ENCODE measurements at places on chromosomes 7 and 10.
A peak's percentile ranks its signal among the peaks of the same experiment; 100 is the strongest.

GRCh38 chr7:105480931-105481330 is 41.1 kb downstream of the PUS7 start:
- no peak for DNase-seq

DNA sequence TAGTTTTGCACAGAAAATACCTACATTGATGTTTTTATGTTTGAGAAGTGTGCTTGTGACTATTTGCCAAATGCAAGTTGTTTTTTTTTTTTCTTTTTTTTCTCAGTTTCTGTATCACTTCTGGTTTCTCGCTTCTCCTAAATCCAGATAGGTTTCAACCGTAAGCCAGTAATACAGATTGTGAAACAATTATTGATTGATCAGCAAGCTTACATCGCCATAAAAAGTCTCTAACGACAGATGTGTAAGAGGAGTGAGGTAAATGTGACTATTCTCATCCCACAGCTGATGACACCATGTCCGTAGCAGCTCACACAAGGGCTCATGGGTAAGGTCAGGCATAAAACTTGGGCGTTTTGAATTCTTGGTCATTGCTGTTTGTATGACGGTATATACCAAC is 202.8 kb upstream of the AKR1E2 start:
- DNase-seq: no peak

DNA sequence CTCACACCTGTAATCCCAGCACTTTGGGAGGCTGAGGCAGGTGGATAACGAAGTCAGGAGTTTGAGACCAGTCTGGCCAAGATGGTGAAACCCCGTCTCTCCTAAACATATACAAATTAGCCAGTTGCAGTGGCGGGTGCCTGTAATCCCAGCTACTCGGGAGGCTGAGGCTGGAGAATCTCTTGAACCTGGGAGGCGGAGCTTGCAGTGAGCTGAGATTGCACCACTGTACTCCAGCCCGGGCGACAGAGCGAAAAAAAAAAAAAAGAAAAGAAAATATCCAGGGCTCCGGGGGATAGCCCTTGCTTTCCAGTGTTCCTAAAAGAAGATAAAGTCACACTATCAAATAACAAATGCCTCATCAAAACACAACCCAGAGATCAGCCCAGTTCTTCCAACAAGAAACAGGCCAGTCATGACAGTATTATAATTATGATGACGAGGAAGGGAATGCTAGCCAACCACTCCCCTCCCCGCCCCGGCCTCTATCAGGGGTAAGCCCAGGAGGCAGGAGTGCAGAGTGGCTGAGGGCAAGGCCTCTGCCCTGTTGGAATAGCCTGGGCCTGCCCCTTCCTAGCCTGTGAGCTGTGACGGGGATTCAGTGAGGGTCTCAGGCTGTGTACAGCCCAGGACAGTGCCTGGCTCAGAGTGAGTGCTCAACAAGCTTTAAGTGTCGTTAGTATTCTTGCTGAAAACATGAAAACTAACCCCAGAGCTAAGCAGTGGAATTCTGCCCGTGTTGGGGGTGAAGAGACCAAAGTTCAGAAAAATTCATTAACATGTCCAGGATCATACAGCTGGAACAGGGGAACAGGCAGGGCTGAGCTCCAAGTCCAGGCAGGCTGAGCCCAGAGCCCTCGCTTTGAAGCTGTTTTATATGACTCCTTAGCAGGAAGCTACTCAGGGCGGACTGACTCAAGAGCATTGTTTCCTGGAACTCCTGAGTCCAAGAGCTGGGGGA is 54.3 kb downstream of the FAM241B start:
- peak; percentile 19 for DNase-seq

DNA sequence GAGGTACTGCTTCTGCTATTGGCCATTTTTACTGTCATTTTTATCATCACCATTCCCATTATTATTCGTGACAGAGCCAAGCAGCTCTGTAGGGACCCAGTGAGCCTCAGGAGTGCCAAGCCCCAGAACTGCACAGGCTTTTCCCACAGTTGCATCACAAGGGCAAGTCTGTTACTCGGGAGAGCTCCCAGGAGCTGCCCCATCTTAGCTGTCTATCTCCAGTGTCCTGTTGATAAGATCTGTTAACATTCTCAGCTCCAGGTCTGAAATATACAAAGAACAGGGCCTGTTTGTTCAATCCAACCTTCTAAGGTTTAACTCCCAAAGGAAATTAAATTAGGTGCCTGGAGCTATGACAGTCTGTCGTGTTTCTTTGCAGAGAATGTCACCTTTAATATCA is 20.2 kb upstream of the TRIM8 start:
- DNase-seq: no peak

DNA sequence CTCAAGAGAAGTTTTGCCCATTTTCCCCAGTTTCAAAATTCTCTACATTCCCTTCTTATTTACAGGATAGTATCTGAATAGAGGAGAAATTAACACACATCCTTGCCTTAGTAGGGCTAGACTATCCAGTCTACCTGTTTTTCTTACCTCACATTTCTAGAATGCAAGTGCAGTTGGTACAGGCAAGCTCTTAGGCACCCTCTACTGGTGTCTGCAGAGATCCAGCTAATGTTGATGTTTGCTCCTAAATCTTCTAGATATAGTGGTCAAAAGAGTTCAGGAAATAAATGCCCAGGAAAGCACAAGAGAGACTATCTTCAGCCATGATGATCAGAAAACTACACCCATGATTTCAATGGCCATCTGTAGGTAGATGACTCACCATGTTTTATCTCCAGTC is 205.3 kb downstream of the HTR7 start:
- DNase-seq: no peak

DNA sequence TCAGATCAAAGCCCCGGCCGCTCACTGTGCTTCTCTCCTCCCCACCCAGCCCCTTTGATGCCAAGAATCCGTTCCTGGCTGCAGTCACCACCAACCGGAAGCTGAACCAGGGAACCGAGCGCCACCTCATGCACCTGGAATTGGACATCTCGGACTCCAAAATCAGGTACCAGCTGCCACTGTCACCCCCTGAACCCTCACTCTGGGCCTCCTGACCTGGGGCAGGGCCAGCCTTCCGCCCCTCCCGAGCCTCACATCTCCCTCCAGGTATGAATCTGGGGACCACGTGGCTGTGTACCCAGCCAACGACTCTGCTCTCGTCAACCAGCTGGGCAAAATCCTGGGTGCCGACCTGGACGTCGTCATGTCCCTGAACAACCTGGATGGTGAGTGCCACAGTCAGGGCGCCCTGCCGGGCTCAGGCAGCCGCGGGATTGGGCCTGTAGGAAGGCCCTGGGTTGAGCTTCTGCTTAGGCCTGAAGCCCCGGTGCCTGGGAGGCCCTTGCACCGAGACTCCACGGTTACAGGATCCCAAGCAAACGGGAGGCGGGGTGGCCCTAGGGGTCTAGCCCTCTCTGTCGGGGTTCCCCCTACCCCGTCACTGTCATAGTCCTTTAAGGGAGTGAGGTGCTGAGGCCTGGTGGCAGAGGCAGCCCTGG is 10.8 kb downstream of the TMEM120A start:
- DNase-seq: no peak

DNA sequence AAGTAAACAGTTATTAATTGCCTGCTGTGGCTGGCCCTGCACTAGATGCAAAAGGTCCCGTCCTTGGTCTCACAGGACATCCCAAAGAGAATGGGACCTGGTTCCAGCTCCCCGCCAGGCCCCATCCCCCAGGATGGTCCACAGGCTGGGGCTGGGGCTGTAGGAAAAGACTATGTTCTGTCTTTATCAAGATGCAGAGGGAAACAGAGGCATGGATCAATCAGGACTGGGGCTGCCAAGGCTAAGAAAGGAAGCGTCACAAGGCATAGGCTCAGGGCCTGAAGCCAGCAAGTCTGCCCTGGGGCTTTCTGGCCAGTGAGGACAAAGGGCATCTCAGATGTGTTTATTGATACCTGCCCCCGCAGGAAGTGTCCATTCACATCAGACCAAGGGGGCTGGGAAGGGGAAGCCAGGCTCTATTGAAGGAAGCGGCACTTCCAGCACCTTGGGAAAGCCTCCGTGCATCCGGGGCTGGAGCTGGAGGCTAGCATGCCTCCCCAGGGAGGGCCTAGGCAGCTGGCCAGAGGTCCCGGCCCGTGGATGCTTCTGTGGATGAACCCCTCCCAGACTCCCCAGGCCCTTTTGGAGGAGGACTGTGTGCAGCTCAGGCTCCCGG is 5.8 kb downstream of the VSIR start:
- no peak for DNase-seq

DNA sequence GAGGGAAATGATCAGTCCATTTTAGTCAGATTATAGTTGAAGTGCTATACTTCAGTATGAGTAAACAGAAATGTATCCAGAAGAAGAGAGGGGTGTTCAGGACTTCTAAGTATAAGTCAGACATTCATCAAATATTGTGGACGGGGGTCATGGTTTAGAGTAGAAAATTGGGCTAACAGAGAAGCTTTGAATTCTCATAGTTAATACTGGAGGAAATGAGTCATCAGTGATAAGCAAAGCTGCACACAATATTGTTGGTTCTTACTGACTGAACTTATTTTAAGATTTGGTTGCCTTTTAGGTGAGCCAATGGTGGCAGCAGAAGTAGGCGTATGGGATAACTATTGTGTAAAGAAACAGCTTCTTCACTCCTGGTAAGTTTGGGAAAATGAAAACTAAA is 1.7 kb upstream of the SUMF2 start:
- no peak for DNase-seq

GRCh38 chr7:138208142-138208570 is 131.9 kb downstream of the AKR1D1 start:
- no peak for DNase-seq

- no peak for DNase-seq
These were observed 1265.8 kb downstream of the REEP3 start for GRCh38 chr10:64786989-64787388.

GRCh38 chr10:96656839-96657238 is 63.5 kb downstream of the PIK3AP1 start:
- no peak for DNase-seq

DNA sequence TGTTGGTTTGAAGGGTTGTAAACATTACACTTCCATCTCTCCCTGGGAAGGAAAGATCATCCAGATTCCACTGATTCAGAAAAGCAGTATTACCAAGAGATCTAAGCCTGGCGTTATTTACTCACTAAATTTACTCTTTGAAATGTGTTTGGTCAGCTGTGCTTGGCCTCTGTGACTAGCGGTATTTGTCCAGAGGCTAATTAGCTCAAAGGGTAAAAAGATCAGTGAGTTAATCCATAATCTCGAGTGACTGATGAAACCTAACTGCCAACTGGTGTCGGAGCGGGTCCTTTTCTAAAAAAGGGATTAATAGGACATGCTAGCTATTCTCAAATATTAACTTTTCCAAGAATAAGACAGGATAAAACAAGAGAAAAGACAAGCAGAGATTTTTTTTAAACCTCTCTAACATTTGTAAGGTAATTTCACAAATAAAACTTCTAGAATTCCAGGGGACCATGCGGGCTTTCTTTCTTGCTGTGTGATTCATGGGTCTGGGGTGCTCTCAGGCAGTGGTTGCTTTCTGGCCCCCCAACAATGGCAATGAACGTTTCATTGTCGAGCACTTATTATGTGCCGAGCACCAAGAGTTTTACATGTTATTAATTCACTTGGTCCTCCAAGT is 247.3 kb upstream of the AOAH start:
- no peak for DNase-seq

DNA sequence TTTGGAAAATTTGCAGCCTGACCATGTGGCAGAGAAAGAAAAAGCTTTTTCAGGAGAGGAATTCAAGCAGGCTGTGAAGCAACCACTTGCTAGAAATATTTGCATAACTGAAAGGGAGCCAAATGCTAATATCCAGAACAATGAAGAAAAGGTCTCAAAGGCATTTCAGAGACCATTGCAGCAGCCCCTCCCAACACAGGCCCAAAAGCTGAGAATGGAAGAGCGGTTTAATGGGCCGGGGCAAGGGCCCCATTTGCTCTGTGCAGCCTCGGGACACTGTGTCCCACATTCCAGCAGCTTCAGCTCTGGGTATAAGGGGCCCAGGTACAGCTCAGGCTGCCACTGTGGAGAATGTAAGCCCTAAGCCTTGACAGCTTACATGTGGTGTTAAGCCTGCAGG is 918.1 kb upstream of the POT1 start:
- DNase-seq: no peak

DNA sequence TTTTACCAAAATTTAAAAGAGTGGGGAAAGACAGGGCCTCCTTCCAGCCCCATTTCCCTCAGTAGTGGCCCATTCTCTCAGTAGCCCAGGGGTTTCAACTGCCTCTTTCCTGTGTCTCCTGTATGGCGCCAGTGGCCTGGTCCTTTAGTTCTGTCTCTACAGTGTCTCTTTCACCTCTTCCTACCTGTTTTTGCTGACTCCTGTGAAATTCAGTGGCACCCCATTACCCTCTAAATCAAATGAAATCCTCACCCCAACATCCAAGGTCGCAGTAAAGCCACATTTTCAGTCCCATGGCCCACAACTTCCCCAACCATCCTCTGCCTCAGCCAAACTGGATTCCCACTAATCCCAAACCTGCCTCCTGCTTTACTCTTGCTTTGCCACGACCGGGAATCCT is 200.7 kb downstream of the IPMK start:
- DNase-seq: no peak

GRCh38 chr10:77506517-77507200 is 130.9 kb downstream of the KCNMA1 start:
- no peak for DNase-seq

- no peak for DNase-seq
These were observed 143.8 kb downstream of the C7orf25 start for GRCh38 chr7:42768045-42768444.

DNA sequence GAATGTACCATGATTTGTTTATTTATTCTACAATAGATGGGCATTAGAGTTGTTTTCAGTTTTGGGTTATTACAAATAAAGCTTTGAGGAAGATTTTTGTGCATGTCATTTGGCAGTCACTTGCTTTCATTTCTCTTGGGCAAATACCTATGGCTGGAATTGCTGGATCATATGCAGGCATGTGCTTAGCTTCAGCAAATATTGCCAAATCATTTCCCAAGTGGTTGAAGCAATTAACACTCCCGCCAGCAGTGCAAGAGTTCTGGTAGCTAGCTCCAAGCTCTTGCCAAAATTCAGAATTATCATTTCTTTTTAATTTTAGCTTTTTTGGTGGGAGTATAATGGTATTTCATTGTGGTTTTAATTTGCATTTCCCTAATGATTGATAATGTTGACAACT is 32.9 kb upstream of the PCBD1 start:
- DNase-seq: no peak

DNA sequence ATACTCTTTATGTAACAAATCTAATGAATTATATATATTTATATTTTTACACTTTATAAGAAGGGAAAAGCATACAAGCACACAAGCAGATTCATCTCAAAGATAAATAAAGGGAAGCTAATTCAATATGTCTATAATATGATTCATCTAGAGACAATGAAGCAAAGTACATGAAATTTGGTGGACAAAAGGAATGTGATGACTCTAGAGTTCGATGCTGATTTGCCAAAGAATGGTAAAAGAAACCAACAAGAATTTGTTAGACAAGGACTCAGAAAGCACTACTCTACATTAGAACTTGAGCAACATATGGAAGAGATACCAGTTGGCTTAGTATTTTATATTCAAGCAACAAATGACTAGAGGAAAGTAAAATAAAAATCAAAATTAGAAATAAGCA is 536.5 kb upstream of the TEX47 start:
- DNase-seq: no peak

DNA sequence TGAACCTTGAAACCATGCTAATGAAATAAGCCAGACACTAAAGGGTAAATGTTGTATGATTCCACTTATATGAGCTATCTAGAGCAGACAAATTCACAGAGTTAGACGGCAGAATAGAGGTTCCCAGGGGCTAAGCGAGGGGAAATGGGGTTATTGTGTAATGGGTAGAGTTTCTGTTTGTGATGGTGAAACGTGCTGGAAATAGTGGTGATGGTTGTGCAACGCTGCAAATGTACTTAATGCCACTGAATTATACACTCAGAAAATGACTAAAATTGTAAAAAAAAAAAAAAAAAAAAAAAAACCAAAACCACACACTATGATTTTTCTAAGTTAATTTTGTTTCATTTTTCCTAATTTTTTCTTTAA is 30.0 kb downstream of the SFXN4 start:
- DNase-seq: no peak

Measured in keratinocyte (primary cell).